ENCODE measurements at places on chromosomes 7 and 10.

GRCh38 chr7:98795741-98796493 is 73.9 kb downstream of the TMEM130 start:
- DNase-seq: no peak

DNA sequence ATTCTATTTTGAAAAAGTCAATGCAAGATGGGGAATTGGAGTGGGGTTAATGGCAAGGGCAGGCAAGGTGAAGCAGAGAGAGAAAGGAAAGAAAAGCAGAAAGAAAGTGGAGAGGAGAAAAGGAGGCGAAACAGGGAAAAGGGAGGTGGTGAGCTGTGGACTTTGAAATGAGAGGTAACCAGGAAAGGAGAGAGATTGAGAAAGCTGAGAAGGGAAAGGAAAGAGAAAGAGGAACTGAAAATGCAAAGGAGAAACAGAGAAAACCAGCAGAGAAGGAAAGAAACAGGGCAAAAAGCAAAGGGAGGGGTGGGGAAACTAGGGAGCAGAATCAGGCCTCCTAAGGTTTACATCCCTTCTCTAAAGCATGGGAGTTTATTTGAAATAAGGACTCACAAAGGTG is 72.5 kb upstream of the TPK1 start:
- DNase-seq: no peak

DNA sequence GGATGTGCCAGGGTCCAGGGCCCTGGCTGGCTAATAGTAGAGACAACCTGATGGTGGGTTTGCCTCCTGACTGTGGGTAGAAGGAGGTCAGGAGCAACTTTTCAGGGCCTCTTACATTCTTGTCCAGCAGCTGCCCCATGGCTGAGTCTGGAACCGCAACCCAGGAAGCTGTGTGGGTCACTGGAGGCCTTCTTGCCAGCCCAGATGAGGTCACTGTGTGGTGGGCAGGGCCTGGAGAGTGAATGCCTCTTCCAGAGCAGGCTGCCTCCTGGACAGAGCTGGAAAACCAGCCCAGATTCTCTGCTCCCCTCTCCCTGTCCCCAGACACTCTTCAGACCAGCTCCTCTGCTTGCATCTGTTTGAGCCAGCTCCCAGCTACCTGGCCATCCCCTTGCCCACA is 43.5 kb upstream of the LEP start:
- DNase-seq: no peak

- no peak for DNase-seq
Measured at GRCh38 chr10:53357587-53357986, 585.0 kb upstream of the MBL2 start.

DNA sequence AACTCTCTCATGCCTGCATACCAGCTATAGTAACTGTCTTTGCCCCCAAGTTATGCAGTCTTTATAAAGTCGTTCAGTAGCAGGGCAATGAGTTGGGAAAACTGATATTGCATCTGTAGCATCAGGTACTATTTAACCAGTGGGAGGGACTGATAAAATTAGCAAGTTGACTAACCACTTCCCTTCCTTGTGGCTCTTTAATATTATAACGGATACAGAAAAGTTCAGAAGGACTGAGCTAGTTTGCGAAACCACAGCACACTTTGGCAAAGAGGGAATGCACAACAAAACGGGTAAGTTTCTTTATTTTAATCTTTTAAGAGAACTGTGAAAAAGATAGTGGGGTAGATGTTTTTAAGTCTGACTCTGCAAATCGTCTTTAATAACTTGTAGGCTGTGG is 205.3 kb upstream of the HDAC9 start:
- DNase-seq: no peak

DNA sequence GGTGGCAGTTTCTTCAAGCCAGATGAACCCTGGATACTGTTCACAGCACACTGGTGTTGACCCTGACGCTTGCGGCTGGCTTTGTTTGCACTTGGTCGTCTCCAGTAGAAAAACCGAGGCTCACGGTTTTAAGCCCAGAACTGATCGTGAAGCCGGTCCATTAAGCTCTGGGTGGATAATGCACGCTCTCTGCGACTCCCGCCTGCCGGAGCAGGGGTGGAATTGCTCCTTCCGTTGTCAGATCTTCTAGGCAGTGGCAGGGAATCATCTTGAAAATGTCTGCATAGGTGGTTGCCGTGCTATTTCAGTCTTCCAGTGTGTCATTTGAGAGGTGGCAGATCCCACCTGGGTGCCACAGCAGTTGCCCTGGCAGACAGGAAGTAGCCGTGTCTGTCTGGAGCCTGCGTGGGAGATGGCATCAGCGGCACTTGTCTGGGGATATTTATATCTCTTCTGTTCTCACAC is 35.9 kb upstream of the AP5Z1 start:
- DNase-seq: no peak

All from activated naive CD8-positive, alpha-beta T cell treated with anti-CD3 and anti-CD28 coated beads, Interleukin-2, amount 50 U/mL, for 16 hours (primary cell).